8988T (cell line): ENCODE measurements at places on chromosomes 1 and 21.

DNA sequence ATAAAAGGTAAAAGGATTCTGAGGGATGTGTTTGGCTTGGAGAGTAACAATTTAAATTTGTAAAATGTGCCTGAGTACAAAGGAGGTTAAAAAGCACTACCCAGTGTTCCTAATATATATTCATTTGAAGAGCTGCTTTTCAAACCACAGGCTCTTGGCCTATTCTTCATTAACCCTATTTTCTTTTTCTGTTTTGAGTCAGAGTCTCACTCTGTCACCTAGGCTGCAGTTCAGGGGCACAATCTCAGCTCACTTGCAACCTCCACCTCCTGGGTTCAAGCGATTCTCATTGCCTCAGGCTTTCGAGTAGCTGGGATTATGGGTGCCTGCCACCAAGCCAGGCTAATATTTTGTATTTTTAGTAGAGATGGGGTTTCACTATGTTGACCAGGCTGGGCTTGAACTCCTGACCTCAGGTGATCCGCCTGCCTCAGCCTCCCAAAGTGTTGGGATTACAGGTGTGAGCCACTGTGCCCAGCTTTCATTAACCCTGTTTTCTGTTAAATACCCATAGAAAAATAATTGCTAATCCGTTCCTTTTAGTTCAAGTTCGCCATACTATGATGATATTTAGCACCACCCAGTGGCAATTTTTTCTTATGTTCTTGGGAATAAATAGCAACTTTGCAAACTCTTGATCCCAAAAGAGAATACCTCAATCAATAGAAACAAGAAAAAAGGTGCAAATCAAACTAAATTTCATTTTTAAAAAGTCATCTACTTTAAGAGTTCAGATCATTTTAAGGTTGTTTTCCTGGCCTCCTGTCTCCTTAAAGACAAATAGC is 30.5 kb downstream of the ZBTB8OS start:
- no peak for DNase-seq

GRCh38 chr1:204149635-204150565 is 1.9 kb downstream of the ETNK2 start:
- DNase-seq: peak; percentile 14

GRCh38 chr1:223647249-223647648 is 18.3 kb downstream of the CAPN8 start:
- DNase-seq: no peak

DNA sequence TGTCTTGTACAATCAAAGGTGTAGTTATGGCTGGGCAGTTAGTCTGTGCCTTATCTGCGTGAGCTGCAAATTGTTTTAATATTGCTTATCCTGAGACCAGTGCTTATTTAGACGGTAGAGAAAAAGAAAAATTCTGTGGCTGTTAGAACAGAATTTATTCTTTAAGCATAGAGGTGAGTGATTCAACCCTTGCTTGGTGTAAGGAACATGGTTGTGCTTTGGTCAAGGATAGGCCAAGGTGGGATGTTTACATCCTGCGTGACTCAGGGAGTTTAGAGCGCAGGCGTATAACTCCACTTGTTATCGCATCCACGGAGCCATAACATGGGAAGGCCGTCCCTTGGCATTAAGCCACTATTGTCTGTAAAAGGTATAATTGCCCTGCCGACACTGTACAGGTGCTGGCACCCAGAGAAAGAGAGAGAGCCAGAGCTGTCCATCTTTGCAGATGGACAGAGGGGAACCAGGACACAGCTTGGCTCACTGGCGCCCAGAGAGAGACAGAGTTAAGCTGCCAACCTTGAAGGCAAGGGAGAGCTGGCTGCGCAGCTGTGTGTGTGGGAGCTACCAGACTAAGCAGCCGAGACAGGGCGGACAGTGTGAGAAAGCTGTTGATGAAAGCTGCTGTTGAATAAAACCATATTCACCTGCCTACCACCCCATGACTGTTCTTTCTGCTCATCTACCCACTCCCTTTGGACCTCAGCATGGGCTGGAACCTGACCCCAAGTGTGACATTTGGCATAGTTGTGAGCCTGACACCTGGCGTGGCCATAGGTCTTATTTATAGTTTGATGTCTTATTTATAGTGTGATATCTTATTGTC is 200.4 kb downstream of the DYRK1A start:
- DNase-seq: no peak

DNA sequence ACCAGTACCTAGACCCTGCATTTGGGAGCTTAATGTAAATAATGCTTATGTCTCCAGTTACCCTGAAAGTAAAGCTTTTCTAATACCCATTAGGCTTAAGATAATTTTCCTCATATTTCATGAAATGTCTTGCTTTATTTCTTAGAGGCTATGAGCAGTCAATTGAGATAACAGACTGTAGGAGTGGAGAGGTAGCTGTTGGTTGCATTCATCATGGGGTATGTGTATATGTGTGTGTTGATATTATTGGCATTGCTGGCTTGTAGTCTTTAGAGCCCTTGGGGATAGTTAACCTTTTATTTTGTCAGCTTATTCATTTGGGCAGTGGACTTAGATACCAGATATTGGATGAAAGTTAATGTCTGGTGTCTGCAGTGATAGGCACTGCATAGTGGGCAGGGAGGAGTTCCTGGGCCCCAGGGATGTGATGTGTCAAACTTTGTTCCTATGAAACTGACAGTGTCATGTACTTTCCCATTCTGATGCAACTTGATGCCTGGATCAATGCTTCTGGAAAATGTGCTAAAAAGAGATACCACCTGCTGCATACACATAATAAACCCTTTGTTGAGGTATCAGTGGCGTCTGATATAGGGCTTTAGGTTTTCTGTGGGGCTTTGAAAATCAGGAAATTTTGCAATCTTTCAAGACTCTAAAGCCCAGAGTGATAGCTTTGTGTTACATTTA is 83.9 kb downstream of the MAST2 start:
- no peak for DNase-seq

GRCh38 chr1:241417258-241417657 is 60.3 kb upstream of the RGS7 start:
- DNase-seq: no peak

- DNase-seq: no peak
Observed at GRCh38 chr1:110471131-110471530, 20.2 kb downstream of the PROK1 start.

DNA sequence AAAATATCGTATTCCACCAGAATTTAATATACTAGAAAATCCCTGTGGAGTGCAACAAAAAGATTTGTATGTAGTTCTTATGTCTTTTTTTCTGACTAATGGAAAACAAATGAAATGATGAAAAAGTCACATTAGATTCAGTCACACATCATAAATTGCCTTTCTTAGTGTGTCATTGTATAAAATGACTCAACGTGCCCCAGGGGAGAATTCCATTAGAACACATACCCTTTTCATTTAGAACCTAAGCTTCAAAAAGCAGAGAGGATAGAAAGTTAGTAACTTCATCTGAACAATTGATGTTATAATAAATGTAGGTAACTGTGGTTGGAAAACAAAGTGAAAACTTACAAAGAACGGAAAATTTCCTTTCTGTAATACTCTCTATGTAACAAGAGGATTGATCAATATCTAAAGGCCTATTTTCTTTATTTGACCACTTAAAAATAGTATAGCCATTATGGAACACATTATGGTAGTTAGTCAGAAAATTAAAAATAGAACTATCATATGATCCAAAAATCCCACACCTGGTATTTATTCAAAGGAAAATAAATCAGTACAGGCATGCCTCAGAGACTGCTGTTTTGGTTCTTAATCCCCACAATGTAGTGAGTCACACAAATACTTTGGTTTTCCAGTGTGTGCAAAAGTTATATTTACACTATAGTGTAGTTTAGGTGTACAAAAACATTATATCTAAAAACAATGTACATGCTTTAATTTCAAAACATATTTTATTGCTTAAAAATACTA is 1016.1 kb downstream of the KCNT2 start:
- DNase-seq: no peak

GRCh38 chr1:76507376-76507775 is 359.9 kb upstream of the ST6GALNAC5 start:
- no peak for DNase-seq

DNA sequence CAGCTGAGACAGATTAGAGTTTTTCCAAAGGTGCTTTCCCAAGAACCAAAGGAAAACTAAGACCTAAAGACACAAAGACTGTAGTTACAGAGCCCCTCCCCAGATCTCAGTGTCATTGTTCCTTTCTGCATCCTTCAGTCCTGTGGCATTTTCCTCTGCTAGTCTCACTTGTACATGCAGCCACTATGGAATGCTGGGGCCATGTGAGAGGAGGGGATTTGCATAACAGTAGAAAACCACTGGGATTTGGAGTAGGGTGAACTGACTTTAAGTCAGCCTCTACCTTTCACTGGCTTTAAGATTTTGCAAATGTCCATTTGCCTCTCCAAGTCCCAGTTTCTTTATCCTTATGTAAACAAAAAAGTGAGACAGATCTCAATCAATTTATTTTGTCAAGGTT is 119.4 kb upstream of the F3 start:
- no peak for DNase-seq

- DNase-seq: peak; percentile 14
Observed at GRCh38 chr1:222634180-222635013, 16.5 kb downstream of the MIA3 start.

DNA sequence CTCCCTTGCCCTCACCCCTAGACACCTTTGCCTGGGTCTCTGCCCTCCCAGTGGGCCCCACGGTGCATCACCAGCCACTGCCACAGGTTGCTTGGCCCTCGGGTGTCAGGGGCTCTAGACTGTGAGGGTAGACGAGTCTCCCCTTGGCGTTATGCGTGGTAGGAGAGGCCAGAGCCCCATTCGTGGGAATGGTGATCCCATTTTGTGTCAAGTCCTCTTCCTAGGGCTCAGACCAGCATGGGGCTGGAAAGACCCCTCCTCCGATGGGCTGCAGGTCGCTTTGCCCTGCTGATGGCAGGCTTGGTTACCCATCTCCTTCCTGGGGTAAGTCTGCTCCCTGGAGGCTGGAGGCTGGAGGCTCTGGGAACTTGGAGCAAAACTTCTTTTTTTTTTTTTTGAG is 42.4 kb downstream of the SLC30A1 start:
- DNase-seq: no peak

- no peak for DNase-seq
Observed at GRCh38 chr1:33276573-33277298, 20.4 kb downstream of the ZNF362 start.

DNA sequence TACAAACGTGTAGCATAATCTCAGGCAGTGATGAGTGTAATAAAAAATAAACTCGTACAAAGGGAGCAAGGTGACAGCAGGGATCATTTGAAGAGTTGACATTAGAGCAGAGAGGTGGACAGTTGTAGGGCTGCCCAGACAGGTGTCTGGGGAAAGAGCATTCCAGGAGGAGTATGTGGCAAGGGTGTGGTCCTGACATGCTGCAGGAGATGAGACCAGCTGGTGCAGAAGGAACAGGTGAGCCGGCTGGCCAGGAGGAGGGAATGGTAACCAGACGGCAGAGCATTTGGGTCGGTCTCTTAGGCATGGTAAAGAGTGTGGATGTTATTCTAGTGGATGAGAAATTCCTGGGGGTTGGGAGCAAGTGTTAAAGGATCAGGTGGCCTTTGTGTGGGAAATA is 306.3 kb downstream of the LMX1A start:
- DNase-seq: no peak

GRCh38 chr1:182968151-182968741 is 15.3 kb upstream of the SHCBP1L start:
- DNase-seq: no peak

DNA sequence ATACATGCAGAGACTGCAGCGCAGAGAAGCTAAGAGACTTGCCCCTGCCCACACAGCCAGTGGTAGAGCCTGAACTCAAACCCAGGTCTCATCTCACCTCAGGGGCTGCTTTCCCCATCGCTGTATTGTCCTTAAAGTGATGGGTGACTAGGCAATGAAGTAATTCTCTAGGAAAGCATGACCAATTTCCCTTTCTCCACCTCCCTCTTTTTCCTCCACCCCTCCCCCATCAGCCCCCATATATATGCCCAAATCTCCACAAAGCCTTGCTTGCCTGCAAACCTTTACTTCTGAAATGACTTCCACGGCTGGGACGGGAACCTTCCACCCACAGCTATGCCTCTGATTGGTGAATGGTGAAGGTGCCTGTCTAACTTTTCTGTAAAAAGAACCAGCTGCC is at the start of gene IL24:
Gene IL24, plus strand, starts transcription at position 269 of the 400 bp plus-strand sequence. CDS start 390 bp downstream, outside the sequence.
- no peak for DNase-seq

DNA sequence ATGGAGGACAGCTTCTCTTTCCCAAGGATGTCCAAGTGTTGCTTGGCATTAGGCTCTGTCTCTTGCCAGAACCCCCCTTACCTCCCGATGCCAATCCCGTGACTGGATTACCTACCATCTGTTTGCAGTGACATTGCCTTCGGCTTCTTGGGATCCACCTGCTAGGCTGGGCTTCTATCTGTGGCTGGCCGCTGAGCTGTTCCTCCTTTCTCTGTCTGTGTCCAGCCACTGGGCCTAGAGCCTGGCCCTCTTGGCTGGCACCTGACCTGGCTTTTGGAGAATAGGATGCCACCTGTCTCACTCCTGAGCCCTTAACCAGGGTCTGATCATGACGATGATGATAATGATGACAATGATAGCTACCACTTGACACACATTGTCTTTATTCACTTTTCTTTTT is 41.6 kb upstream of the STUM start:
- DNase-seq: no peak

DNA sequence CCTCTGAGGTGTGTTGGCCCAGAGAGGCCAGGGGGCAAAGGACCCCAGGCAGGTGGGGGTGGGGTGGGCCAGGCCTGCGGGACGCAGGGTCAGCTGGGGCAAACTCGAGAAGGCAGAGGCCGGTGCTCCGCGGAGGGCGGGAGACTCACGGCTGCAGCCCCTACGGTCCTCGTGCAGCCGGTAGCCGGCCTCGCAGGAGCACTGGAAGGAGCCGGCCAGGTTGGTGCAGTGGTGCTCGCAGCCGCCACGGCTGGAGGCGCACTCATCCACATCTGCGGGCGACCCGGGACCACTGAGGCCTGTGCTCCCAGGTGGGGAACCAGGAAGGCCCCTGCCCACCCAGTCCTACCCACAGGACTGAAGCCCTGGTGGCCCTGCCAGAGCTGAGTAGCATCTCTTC is 55.3 kb downstream of the ARHGEF16 start:
- no peak for DNase-seq

DNA sequence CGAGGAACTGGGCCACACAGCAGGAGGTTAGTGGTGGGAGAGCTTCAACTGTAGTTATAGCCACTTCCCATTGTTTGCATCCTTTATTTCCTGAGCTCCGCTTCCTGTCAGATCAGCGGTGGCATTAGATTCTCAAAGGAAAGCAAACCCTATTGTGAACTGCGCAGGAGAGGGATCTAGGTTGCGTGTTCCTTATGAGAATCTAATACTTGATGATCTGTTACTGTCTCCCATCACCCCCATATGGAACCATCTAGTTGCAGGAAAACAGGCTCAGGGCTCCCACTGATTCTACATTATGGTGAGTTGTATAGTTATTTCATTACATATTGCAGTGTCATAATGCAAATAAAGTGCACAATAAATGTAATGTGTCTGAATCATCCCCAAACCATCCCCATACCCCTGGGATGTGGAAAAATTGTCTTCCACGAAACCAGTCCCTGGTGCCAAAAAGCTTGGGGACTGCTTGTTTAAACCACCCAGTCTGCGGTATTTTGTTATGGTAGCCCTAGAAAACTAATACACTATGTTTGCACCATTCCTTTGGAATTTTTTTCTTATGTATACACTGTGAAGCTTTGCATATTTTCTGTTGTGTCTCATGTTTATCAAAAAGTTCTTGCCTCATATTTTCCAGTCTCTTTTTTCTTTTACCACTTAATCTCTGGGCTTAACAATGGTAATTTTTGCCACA is 136.6 kb upstream of the IVNS1ABP start:
- no peak for DNase-seq
